Stomach (tissue), 19 donors: ENCODE measurements at places on chromosomes 11 and 22.

DNA sequence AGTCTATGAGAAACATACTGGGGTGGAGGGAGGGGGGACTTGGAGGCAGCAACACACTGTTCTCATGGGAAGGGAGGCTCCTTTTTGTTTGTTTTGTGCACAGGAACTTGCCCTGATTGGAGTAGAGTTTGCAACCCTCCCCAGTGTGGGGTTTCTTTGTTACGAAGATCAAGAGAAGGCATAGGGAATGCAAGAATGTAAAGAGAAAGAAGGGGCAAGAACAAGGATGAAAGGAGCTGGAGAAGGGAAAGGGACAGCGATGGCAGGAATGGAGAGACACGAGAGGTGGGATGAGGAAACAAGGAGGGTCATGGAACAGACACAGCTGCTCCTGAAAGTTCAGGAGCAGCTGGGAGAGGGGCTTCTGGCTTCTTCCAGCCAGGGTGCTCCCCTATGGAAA is 611.7 kb downstream of the NTM start:
- DNase-seq: no peak

- DNase-seq: no peak
Measured at GRCh38 chr11:65448074-65448417, 25.4 kb downstream of the NEAT1 start.

DNA sequence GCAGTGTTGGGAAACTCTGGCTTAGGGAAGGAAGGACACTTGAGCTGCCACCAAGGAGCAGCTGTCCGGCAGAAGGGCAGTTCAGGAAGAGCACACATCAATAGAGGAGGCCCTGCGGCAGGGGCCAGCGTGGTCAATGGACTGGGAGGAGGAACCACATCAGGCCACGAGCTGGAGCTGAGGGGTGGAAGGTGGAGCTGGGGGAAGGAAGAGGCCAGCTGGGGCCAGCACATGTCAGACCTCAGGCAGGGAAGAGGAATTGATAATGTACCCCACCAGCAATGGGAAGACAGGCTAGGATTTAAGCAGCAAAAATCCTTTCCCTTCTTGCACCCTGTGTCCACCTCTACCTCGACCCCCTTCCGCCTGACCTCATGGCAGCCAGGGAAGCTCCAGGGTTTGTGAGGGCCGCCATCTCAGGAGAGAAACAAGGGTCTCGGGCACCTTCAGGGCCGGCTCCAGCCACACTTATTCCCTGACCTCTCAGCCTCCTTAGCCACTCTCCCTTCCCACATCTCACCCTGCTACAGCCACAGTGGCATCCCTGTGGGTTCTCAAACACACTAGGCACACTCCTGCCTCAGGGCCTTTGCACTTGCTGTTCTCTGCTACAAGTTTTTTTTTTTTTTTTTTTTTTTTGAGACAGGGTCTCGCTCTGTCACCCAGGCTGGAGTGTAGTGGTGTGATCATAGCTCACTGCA is 157.8 kb upstream of the GRK3 start:
- no peak for DNase-seq

DNA sequence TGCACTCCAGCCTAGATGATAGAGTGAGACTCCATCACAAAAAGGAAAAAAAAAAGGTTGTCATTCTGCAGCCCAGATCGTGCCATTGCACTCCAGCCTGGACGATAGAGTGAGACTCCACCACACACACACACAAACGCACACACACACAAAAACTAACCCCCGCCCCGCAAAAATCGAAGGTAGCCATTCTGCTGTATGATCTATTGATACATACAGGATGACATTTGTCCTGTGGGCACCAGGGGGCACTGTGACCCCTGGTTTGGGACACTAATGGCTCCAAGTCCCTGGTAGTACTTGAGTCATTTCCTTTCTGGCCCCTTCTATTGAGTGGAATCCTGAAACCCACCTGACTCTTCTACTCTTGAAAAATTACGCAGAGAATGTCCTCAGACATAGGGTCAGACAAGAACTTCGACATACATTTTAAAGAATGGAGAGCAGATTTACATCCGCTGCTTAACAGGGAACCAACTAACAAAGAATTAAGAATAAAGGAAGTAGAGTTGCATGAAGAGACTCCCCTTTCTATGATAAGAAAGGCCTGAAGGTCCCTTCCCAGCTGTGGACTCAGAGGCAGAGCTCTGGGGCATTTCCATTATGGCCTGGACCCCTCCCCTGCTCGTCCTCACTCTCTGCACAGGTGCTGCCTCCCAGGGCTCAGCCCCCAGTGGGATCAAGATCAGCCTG is 35.0 kb upstream of the PRAME start:
- DNase-seq: peak; percentile 30

- DNase-seq: no peak
Measured at GRCh38 chr22:46828323-46828900, 66.0 kb downstream of the TBC1D22A start.

DNA sequence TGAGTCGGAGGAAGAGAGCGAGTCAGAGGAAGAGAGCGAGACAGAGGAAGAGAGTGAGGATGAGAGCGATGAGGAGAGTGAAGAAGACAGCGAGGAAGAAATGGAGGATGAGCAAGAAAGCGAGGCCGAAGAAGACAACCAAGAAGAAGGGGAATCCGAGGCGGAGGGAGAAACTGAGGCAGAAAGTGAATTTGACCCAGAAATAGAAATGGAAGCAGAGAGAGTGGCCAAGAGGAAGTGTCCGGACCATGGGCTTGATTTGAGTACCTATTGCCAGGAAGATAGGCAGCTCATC is 780 bp downstream of the TRIM44 start:
- no peak for DNase-seq

- no peak for DNase-seq
Measured at GRCh38 chr11:24132471-24132870, 364.4 kb upstream of the LUZP2 start.

- DNase-seq: no peak
Measured at GRCh38 chr11:22753416-22753815, 76.2 kb downstream of the SVIP start.

- no peak for DNase-seq
Measured at GRCh38 chr11:46537121-46537520, 56.7 kb downstream of the AMBRA1 start.

- peak; percentile 23 for DNase-seq
Measured at GRCh38 chr22:26998129-26998528, 340.7 kb downstream of the MIAT start.

DNA sequence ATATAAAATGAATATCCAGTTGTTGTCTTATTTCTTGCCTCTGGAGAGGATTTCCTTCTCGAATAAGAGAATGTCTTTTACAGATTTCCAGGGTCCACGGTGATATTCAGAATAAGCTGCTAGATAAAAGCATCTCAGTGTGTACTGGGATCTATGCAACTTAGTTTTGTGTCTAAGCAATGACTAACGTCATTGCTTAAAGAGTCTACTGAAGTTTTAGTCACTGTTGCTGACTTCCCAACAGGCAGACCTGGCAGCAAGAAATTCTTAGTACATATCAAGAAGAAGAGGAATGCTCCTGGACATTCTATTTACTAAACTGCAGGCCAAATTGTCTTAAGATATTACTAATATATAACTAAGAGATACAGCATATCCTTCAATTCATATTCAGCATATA is 70.3 kb downstream of the SOX6 start:
- no peak for DNase-seq

DNA sequence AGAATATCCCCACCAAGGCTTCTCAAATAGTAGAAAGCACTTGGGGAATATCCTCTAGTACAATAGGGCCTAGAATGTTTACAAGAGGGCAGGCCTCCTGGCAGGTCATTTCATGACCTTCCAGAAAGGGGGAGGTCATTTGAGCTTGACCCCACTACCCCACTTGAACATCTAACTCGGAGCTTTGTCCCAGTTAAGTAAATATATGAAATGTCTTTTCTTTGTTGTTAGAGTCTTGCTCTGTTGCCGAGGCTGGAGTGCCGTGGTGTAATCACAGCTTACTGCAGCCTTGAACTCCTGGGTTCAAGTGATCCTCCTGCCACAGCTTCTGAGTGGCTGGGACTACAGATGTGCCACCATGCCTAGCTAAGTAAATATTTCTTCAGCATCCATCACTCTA is 108.4 kb downstream of the ABTB2 start:
- no peak for DNase-seq

GRCh38 chr11:16377746-16378145 is 21.4 kb upstream of the SOX6 start:
- DNase-seq: no peak

DNA sequence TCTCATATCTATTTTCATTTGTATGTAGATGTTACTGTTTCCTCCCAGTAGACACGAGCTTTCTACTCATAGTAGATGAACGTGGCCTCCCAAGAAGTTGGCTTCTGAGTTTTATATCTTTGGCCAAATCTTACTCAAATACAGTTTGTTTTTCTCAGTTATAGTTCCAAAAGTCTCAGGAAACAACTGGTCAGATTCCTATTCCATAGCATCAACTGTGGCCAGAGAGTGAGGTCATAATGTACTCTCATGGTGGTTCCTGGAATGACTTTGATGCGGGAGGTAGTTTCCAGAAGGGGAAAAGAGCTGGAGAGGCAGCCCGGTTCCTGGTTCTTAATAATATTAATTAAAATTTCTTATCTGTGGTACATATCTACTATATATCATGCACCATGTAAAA is 77.3 kb downstream of the SLC17A6 start:
- no peak for DNase-seq

GRCh38 chr11:78548911-78549590 is 25.6 kb downstream of the NARS2 start:
- DNase-seq: no peak

- no peak for DNase-seq
Measured at GRCh38 chr22:35888181-35888870, 140.3 kb downstream of the RBFOX2 start.
